ENCODE measurements at places on chromosomes 3 and 15.

- DNase-seq: no peak
Observed at GRCh38 chr3:78765671-78766485, 1001.9 kb downstream of the ROBO1 start.

DNA sequence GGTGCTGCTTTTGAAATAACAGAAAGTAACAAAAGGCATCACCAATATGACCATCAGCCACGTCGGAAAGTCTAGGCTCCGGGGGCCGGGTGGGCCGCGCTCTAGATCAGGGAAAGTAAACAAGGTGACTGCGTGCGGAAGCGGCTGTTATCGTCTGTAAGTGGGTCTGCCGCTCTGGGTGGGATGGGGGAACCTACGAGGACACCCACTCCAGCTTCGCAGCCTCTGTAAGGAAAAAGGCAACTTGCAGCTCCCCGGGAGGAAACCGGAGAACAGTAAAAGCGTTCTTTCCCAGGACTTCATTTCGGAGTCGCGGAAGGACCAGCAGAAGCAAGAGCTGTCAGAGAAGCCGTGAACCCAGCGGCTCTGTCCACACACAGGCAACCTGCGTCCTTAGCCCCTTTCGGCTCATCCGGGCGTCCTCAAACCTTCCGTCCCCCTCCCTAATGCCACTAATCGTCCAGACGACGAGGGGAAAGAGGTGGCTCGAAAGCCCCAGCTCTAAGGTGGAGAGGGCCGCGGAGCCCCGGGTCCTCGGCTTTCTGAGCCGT, 461 bp downstream of the XRN1 start:
- peak; percentile 76 for DNase-seq

DNA sequence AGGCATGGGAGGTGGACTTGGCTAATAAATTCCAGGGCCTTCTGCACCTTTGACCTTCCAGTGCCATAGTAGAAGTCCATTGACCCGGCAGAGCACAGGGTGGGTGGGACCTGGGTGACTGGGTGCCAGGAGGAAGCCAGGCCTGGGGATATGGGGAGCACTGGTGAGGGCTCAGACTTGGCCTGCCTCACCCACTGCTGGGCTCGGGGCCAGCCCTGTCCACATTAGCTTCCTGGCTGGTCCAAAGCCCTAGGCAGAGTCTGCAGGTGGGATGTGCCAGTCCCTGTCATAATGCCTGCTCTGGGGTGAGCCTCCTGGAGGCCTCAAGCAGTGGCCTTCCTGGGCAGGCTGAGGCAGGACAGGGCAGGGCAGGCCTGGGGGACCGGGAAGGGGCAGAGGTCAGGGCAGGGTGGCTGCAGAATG, 38.1 kb upstream of the CHRNB4 start:
- DNase-seq: no peak

GRCh38 chr3:52243791-52244628, 1.5 kb upstream of the PPM1M start:
- DNase-seq: peak; percentile 80

GRCh38 chr15:53786401-53786800, 26.9 kb upstream of the WDR72 start:
- DNase-seq: no peak

Data from activated CD8-positive, alpha-beta memory T cell treated with anti-CD3 and anti-CD28 coated beads for 24 hours (primary cell).